ENCODE measurements at places on chromosomes 11 and 22.

- no peak for DNase-seq
Observed at GRCh38 chr11:103340956-103341355, 231.7 kb downstream of the DYNC2H1 start.

DNA sequence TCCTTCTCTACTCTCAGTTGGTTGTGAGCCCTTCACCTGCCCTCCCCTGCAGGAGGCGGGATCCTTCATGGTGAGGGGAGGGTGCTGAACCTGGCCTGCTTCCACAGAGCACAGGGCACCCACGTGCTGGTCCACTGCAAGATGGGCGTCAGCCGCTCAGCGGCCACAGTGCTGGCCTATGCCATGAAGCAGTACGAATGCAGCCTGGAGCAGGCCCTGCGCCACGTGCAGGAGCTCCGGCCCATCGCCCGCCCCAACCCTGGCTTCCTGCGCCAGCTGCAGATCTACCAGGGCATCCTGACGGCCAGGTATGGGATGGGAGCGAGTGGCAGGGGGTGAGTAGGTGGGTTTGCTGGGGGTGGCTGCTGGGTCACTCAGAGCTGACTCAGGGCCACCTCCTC is 6.3 kb downstream of the SSH3 start:
- DNase-seq = no peak

DNA sequence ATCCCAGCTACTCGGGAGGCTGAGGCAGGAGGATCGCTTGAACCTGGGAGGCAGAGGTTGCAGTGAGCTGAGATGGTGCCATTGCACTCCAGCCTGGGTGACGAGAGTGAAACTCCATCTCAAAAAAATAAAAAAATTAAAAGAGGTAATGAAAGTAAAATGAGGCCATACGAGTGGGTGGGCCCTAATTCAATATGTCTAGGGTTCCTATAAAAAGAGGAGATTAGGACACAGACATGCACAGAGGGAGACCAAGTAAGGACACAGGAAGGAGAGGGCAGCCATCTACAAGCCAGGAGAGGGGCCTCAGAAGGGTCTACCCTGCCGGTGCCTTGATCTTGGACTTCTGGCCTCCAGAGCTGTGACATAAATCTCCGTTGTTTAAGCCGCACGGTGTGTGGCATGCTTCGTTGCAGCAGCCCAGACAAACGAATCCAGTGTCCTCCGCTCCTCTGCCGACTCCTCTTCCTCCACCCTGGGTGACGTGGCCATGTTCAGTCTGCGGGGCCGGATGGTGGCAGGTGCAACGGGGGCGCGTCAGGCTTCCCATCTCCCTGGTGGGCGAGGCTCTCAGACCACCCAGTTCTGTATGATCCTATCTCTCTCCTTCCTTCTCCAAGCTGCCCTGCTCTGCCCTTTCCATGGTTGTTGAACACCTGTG is 51.6 kb upstream of the PARVG start:
- no peak for DNase-seq

- no peak for DNase-seq
Observed at GRCh38 chr22:19208287-19208847, 29.8 kb upstream of the SLC25A1 start.

- DNase-seq = no peak
Observed at GRCh38 chr11:113147249-113147648, 167.1 kb upstream of the TTC12 start.

GRCh38 chr11:120890609-120891320 is 133.1 kb upstream of the TBCEL start:
- no peak for DNase-seq

DNA sequence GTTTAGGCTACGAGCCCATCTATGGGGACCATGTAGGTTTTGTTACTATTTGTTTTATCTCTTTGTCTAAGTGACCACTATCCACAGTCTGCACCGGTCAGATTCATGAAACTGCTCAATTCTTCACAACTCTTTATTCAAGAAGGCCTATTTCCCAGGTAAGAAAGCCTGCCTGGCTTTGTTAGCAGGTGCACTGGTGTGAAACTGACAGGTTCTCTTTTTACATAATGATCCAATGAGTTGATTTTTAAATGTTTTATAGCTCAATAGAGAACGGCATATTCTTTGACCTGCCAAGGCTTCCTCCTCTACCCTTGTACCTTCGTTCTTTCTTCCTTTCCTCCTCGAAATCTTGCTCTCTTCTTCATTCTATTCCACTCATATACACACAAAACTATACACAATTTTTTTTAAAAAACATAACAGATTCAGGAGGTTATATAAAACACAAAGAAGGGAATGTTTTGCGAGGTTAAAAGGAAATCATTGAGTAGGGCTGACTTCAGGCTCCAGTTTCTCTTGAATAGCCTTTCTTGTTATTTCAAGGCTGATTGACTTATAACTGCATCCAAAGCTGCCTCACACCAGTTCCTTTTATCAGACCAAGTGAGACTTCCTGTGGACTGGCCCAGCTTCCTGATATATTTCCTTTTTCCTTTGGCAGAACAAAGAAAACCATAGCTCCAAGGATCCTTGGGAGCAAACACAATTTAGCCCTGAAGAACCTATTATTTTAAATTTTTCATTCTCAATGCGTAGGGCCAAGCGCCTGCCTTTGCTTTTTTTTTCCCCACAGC is 11.4 kb downstream of the FLI1 start:
- no peak for DNase-seq

DNA sequence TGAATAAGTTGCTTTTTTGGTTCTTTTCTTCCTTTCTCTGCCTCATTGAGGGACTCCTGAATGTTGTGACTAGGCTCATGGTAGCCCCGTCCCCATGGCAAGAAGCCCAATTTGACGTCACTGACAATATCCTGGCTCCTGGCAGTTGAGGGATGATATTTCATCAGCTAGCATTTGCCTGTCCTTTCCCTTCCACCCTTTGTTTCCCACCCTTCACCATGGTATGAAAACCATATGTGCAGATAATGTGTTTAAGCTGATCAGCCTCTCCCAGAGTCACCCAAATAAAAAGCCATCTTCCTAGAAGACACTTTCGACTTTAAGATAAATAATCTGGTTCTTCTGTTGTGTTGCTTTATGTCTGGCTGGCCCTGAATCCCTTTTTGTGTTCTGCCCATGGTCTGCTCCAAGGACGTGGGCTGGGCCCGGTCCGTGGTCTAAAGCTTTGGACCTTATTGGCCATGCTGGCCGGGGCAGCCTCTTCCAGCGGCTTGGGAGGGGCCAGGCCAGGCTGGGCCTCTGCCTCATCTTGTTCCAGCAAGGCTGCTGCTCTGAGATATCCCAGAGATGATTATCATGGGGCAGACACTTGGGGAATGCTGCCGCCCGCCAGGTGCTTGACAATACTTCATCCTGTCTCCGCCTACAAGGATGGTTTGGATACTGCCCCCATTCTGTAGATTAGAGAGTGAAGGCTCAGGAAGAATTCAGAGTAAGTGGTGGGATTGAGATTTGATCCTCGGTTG is 5.1 kb downstream of the TSPAN18 start:
- no peak for DNase-seq

DNA sequence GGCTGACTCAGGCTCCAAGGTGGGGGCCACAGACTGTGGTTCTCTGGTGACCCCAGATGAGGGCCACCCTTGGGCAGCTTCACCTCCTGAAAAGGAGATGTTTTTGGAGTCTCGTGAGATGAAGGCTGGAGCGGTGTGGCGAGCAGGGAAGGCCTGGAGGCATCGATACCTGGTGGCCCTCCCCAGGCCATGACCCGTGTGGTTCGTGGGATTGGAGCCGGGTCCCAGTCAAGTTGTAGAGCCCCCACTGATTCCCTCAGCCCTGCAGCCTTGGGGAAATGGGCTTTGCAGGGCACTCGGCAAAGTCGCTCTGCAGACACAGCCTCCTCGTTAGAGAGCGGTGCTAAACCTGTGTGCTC is 1083.4 kb downstream of the BRD1 start:
- DNase-seq = no peak

DNA sequence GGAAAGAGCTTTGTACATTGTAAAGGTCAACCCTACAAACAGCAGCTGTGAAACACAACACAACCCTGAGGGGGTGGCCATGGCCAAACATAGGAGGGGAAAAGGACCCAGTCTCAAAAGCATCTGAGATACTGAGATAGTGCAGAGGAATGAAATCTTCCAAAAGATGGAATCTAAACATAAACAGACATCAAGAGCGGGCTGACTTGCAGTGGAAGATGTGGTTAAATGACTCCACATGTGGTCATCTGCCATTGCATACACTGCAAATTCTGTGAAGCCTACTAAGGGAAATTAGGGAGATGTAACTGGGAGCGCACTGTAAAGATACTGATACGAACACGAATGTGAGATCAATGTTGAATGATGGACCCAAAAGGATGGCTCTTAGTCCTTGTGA is 22.0 kb downstream of the BDNF start:
- no peak for DNase-seq

DNA sequence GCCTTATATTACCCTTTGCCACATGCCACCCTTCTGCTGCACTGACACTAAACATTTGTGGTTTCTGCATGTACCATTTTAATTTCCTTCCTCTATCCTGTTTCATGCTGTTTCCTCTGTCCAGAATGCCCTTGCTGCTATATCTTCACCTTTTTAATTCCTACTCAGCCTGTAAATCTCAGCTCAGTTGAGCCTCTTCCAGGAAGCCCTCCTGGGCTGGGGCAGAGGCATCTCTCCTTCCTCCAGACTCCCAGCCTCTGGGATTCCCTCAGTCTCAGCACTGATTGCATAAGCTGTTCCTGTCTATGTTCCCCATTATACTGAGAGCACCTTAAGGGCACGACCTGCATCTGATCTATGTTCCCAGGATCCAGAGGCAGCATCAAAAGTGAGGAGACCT is 98.7 kb downstream of the RNF169 start:
- no peak for DNase-seq

- no peak for DNase-seq
Observed at GRCh38 chr11:93532281-93532789, 10.9 kb downstream of the SMCO4 start.

DNA sequence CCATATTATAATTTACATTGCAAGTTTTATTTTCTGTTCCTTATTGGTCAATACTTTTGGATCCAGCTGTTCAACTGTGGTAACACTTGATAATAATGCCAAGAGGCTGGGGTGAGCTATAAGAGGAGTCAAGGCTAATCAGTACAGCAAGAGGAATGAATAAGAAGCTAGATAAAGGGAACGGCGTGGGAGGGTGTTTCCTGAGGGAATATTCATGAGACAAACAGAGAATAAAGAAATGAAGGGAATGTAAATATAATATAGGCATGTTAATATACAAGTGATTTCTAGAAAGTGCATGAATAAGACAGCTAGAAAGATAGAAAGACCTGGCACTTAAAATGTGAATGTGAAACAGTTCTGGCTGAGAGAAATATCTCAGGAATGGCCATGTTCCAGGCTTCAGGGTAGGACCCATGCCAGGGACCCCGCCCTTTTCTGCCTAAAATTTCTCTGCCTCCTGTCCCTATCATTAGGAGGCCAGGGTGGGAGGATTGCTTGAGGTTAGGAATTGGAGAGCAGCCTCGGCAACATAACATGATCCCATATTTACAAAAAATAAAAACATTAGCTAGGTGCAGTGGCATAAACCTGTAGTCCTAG is 3.9 kb downstream of the OR51B4 start:
- DNase-seq = no peak

DNA sequence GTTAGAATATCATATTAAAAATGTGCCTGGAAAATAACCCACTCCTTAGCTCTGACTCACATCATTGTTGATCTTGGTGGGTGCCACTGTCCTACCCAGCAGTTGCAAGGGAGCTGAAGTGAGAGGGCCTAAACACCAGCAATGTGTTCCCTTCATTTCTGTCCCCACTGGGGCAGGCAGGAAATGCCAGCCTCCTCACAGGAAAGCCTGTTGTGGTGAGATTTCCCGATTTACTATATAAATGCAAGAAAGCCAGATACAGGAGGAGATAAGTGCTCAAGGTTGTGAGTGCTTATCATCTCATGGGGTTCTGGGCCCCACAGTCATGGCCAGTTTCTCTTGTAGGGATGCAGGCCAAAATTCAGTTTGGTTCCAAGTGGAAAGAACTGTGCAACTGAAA is 15.8 kb upstream of the FLI1 start:
- no peak for DNase-seq

- DNase-seq = no peak
Observed at GRCh38 chr22:17870407-17870806, 96.1 kb upstream of the BID start.

DNA sequence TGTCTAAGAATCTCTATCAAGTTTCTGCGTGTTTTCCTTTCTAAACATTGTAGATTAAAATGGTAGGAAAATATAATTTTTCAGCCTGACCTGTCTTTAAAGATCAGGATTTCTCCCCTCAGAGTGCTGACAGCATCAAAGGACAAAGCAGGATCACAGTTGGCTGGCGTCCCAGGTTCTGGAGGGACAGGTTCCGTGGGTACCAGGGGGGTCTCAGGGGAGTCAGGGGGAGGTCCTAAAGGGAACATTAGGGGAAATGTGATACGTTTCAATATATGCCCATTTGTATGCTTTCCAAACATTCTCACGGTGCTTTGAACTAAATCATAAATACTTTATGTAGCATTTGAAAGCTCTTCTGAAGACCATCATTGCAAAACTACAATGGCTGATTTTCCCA is 3.4 kb downstream of the MMP3 start:
- no peak for DNase-seq

- DNase-seq = no peak
Observed at GRCh38 chr11:35207471-35208403, 68.8 kb downstream of the CD44 start.

- DNase-seq = no peak
Observed at GRCh38 chr11:104581246-104581980, 316.8 kb downstream of the CASP12 start.

- DNase-seq = no peak
Observed at GRCh38 chr11:82673631-82674030, 60.0 kb downstream of the FAM181B start.

DNA sequence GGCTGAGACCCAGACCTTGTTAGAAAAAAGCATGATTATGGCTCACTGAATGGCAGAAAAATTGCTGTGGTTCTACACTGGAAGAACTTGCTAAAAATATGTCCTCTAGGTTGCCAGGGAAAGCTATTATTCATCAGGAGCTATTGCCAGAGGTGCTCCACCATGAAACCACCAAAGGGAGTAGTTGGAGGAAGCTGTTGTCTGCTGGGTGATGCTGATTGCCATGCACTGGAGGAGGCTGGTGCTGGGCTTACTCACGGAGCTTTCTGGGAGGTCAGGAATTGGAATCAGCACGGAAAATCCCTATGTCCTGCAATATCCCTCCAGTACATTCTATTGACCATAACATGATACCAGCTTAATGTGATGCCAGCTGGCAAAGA is 199.6 kb upstream of the ZBED5 start:
- DNase-seq = no peak

GRCh38 chr11:11036848-11037732 is 179.2 kb upstream of the ZBED5 start:
- no peak for DNase-seq

- DNase-seq = no peak
Observed at GRCh38 chr11:94511932-94512781, at the start of gene C11orf97. Gene C11orf97 (plus strand): TSS chr11:94512461. CDS start chr11:94512529, 68 bp downstream.

Measured in SIG-M5 (cell line).